ENCODE measurements at places on chromosomes 12 and 14.

GRCh38 chr14:77157740-77158139, 16.1 kb upstream of the ZDHHC22 start:
- DNase-seq, result no peak

GRCh38 chr12:52667509-52667908, 12.7 kb downstream of the KRT1 start:
- DNase-seq, result no peak

DNA sequence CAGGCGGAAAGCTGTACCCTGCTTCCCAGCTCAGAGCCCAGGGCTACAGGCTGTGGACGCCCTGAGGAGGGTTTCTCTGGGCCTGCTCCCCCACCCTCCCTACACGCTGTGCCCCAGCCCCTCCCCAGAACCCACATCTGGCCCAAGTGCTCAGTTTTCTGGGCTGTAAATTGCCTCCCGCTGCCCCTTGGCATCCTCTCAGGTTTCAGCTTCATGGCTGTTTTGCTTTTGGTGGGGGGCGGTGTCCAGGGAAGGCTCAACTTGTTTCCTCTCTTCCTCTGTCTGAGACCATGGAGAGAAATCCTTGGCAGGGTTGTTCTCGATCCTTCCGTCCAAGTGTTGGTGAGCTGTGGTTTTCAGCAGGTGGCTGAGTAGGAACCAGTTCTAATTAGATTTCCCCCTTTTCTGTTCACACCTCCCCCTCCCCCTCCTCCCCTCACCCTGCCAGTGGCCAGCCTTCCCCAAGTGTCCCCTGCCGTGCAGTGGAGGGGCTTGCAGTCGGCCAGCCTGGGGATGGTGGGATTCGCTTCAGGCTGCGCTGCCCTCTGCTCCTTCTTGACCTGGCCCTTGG, 61.8 kb downstream of the TSPAN9 start:
- DNase-seq, result no peak

DNA sequence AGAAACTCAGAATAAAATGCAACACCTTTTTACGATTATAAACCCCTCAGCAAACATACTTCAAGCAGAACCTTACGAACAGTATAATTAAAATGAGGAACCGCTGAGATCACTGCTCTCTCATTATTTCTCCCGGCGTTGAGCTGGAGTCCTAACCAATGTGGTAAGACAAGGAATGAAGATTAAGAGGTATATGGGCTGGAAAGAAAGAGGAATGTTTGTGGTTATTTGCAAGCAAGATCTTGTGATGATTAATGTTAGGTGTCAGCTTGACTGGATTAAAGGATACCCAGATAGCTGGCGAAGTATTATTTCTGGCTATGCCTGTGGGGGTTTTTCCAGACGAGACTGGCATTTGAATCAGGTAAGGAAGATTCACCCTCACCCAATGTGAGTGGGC, 10.3 kb upstream of the ZNF84 start:
- no peak for DNase-seq

DNA sequence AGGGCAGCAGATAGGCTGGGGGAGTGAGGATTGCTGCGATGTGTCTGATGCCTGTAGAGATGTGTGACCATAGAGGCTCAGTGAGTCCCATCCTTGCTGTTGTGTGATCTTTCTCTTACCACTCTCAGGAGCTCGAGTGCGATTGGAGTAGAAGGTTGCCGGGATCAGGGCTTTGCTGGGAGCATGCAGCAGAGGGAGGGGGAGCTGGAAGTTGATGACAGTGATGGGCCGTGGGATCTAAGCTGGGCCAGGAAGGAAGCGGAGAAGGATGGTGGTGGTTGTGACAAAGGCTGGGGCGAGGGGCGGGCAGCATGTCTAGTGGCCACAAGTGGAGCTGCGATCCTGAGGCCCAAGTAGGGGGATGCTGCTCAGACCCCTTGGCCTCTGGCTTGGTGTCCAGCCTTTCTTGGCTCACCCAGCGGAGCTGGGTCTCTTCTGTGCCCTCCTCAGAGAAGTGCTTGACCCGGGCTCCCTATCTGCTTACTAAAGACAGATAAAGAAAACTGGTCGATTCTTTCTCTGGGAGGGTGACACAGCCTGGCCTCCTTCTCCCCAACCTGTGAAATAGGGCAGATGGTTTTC, 66.2 kb downstream of the PRMT8 start:
- no peak for DNase-seq

DNA sequence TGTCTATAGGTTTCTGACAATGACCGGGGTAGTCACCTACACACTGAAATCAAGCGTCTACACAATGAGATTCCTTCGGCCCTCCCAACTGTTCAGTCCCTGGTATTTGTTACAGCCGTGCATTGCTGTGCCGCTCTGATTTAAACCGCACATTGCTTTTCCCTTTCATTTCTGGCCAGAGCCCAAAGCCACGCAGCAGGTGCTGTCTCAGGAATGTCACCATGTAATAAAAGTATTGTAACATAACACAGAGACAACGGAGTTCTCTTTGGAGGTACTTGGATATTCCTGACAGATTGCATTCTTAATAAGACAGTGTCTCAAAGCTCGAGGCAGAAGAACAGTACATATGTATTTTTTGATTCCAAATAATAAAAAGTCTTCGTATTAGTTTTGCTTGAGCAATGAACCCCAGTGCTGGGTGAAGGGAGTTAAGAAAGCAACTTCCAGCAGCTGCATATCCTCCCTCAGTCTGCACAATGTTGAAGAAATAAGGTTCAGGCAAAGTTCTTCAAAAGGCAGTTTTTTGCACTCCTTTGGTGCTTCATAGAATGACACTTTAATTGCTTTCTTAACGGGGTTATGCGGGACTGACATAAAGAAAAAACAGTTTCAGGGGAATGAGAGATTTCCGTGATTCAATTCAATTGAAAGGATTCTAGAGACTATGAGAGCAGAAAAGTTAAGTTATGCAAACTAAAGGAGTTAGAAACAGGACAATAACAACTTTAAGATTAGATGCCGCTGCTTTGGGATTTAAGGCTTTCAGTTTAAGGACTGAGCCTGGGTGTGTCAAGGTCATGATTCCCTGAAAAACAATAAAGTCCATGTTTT, 288.7 kb upstream of the FLRT2 start:
- no peak for DNase-seq

GRCh38 chr12:109943811-109944210, 43.7 kb downstream of the TCHP start:
- no peak for DNase-seq

- DNase-seq, result no peak
Observed at GRCh38 chr12:80041692-80042091, 57.6 kb upstream of the OTOGL start.

DNA sequence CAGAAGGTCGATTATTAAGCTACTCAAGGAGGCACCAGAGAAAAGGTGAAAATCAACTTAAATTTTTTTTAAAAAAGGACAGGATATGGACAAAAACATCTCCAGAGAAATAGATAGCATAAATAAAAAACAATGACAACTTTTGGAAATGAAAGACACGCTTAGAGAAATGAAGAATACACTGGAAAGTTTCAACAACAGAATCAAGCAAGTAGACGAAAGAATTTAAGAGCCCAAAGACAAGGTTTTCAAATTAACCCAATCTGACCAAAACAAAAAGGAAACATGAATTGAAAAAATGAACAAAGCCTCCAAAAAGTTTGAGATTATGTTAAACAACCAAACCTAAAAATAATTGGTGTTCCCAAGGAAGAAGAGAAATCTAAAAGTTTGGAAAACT, 191.1 kb upstream of the BMP4 start:
- no peak for DNase-seq

DNA sequence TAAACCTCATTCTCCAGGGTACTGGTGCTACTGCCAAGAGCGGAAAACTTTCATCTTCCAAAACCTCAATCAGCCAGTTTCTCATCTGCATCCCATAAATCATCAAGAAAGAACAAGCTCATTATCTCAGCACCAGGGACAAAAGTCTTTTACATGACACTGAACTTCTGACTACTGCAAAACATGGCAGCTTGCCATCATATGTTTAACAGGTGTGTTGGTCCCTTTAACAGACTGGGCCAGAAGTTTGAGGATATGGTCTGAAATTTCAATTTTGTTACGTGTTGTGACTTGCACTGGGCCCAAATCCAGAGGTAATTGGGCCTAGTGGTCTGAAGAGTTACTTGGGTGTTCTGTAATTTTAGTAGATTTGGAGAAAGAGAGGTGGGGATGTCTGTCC, 305.4 kb upstream of the SEL1L start:
- DNase-seq, result no peak

DNA sequence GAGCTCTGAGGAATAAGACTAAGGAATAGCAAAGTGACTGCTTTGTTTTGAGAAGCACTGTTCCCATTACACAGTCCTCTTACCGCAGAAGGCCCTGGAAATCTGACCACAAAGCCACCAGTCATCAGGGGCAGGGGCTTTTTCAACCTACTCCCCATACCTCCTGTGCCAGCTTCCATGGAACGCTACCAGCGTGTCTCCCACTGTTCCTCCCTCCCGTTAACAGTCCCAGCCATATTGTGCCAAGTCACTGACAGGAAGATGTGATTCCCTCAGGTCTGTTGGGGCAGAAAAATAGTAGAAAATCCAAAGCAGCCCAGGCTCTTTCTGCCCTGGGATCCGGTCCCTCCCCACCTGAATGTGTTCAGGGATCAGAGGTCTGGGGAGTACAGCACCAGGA, 46.6 kb upstream of the VPS33A start:
- DNase-seq, result no peak

GRCh38 chr12:88715673-88716072, 135.4 kb upstream of the KITLG start:
- DNase-seq, result no peak

GRCh38 chr12:130334399-130334798, 3.3 kb upstream of the PIWIL1 start:
- DNase-seq, result no peak

DNA sequence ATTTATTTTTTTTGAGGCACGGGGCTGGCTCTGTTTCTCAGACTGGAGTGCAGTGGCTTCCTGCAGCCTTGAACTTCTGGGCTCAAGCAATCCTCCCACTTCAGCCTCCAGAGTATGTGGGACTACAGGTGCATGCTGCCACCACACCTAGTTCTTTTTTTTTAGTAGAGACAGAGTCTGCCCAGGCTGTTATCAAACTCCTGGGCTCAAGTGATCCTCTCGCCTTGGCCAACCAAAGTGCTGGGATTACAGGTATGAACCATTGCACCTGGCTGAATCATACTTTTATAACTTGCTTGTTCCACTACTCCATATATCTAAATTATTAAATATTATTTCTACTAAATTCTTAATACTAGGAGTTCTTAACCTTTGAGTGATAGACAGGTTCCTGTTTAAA, 111.6 kb downstream of the BTG1 start:
- no peak for DNase-seq

DNA sequence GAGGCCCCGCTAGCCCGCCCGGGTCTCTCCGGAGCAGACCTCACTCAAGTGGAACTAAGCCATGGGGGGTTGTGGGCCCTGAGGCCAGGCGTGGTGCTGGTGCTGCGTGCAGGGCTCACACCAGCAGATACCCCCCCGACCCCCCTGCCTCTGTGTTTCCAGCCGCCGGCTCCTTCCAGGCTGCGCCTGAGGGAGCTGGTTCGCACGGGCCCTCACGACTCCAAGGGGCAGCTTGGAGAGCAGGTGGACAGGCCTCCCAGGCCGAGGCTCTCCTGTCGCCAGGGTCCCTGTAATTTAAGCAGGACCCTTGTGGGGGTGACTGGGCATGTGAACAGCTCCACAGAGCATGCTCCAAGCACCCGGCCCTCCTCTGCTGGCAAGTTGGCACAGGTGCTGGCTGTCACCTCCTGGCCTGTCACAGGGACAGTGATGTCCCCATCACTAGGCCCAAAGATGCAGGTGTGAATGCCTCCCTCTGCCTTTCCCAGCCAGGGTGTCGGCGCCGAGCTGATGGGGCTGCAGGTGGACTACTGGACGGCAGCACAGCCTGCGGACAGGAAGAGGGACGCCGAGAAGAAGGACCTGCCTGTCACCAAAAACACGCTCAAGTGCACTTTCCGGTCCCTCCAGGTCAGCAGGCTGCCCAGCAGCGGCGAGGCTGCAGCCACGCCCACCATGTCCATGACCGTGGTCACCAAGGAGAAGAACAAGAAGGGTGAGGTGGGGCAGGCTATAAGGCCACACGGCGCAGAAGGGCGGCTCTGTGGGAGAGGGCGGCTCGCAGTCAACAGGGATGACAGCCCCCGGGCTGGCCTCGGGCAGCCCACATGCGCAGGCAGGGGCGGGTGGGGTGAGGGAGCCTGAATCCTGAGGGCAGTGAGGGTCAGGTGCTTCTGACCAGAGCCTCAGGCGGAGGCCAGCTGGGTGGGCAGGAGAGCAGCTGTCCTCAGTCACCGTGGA, 5.9 kb upstream of the TEX22 start:
- DNase-seq, result no peak

- DNase-seq, result no peak
Observed at GRCh38 chr14:103204852-103205540, 81.7 kb downstream of the TNFAIP2 start.

- no peak for DNase-seq
Observed at GRCh38 chr14:54278087-54278486, 118.7 kb upstream of the CDKN3 start.

DNA sequence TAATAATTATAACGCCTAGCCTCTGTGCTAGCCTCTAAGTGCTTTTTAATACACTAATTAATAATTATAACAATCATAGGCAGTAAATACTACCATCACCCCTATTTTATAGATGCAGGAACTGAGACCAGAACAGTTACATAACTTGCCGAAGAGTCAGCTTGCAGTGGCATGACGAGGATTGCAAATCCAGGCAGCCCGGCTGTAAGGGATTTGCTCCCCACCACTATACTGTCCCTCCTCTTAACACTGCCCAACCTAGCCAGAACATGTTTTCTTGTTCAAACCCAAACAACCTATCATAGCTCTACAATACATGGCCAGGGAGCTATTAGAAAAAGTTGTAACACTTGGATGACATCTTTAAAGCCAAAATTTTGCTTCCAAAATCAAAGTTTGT, 33.9 kb upstream of the VASH1 start:
- no peak for DNase-seq

DNA sequence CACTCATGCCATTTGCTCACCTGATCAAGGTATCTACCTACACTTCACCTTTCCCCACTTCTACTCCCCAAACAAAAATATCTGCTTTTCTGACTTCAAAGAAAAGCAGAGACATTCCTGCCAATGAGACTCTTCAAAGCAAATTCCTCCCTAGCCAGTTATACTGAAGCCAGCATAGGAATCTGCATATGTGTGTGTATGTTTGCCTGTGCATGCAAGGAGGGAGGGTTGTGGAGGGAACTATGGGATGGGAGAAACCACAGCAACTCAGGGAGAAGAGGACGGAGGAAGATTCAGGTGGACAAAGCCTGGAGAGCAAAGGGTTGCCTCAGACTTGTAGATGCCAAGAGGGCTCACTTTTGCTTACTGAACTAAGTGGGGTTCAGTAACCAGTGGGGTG, 26.4 kb upstream of the VDR start:
- no peak for DNase-seq

DNA sequence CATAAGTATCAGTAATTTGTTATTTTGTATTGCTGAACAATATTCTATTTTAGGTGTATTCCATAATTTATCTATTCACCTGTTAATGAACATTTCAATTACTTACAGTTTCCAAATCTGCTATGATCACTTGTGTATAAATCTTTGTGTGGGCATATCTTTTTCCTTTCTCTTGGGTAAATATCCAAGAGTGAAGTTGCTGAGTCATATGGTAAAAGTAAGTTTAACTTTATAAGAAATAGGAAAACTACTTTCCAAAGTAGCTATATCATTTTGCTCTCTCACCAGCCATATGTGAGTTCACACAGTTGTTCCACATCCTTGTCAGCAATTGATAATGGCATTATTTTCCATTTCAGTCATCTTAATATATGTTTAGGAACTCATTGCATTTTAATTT, 66.6 kb upstream of the KITLG start:
- no peak for DNase-seq

- no peak for DNase-seq
Observed at GRCh38 chr14:45359746-45360145, 106.7 kb upstream of the MIS18BP1 start.
